NT2/D1 (cell line): ENCODE measurements at places on chromosomes 11 and 22.

DNA sequence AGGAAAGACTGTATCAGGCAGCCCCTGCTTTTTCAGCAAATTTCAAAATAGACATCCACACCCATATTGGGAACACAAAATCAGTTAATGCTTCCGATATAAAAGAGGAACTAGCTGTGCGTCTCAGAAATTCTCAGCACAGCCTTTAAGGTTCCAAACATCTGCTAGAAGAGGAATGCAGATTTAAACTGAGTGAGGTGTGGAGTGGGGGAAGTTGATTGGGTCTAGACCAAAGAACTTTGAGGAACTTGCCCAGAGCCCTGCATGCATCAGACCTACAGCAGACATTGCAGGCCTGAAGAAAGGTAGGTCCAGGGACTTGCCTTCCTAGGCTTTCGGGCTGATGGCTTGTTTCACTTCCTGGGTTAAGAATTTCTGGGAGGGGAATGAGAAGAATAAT is at the start of gene MS4A4A:
MS4A4A (plus strand) TSS at position 255 of the 400 bp plus-strand sequence; CDS start at position 265, 10 bp downstream.
- no peak for DNase-seq

GRCh38 chr11:120778685-120779490 is 245.0 kb upstream of the TBCEL start:
- no peak for DNase-seq

DNA sequence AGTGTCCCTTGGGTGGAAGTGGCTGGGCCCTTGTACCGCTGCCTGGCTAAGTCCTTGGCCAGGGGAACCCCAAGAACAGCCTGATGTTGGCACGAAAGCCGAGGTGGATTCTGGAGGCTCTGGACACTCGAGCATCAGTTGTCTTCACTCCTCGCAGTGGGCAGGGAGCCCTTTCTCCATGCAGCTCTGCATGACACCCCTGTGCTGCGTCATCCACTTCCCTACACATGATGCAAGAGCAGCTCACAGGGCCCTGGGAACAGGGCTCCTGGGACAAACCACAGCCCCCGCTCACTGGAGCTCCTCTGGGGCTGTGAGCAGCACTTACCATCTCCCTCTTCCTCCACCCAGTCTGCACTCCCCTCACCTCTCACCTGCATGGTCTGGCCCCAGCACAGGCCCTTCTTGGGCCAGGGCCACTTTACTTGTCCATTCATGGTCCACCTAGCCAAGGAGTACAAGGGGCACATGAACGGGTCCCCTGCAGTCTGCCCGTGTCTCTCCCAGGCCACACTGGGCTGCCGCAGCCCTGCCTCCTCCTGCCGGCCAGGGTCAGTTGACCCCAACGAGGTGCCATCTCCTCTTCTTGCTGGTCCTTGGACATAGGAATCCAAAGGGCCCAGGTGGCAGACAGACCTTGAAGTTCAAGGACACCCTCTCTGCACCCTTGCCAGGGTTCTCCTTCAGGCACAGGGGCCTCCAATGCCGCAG is 66.5 kb downstream of the IGF2 start:
- DNase-seq, result no peak

- no peak for DNase-seq
These were observed 296.9 kb downstream of the KIRREL3 start for GRCh38 chr11:126703662-126704061.

GRCh38 chr11:121460941-121461514 is 8.3 kb upstream of the SORL1-AS1 start:
- DNase-seq, result no peak

GRCh38 chr11:17157761-17158160 is 50.0 kb downstream of the PIK3C2A start:
- DNase-seq, result no peak

GRCh38 chr11:76885390-76886097 is 24.8 kb downstream of the ACER3 start:
- DNase-seq, result no peak

DNA sequence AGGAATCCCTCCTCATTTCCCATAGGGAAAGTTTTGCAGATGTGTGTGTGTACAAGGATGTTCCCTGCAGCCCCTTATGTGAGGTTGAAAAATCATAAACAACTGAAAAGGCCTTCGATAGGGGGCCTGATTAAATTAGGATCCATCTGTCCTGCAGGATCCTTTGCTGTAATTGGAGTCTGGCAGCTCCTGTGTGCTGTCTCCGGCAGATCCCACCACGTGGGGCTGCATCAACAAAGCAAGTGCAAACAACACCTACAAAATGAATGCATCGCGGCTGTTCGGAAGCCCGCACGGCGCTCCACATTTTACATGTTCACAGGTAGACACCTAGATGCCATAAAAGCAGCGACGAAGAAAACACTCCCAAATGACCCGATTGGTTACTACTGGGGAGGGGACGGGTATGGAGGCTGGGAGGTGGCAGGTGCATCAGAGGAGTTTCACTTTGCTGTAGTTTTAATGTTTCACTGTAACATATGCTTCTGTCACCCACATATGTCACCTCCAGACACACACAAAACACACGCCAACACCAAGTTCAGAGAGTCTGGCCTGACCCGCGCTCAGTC is 52.2 kb downstream of the NFAM1 start:
- DNase-seq, result no peak

GRCh38 chr22:20211409-20211996 is 56.6 kb downstream of the RTN4R start:
- no peak for DNase-seq

DNA sequence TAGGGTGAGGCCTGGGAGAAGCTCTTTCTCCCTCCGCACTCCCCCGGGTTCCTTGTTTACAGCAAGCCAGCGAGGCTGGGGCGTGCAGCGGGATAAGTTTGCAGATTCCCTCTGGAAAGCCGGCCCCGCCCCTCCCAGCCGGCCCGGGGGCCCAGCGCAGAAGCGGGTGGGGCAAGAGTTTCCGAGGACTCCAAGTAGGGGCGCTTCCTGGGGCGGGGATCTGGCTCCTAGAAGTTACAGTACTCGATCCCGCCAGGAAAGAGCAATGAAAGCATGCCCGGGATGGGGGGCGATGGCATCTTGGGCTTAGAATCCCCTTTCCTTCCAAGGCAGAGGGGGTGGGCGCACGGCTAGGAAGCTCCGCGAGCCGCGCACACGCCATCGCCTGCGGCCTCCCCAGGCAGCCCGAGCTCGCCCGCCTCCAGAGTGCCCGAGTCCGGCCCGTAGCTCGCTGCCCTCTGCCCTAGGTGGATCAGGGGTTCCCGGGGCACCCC is 385 bp downstream of the TST start:
- DNase-seq, result no peak

DNA sequence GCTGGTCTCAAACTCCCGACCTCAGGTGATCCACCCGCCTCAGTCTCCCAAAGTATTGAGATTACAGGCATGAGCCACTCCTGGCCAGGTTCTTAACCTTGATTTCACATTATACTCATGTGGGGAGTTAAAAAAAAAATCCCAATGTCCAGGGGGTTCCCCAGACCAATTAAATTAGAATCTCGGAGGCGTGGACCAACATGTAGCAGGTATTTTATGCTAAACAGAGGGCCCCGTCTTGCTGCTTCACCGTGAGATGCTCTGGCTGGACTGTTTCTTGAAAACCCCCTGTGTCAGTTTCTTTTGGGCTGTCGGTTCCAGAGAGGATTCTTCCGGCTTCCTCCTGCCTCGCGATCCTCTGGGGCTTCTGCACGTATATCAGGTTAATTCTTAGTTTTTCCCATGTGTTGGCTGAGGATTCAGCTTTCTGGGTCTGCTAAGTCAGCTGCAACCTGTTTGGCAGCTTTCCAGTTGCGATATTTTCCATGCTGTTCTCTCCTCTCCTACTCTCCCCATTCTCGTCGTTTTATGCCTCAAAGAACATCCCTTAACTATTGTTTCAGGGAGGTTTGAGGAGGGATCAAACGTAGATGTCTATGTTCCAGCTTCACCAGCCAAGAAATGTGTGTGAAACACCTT is 50.6 kb upstream of the ACCSL start:
- no peak for DNase-seq

DNA sequence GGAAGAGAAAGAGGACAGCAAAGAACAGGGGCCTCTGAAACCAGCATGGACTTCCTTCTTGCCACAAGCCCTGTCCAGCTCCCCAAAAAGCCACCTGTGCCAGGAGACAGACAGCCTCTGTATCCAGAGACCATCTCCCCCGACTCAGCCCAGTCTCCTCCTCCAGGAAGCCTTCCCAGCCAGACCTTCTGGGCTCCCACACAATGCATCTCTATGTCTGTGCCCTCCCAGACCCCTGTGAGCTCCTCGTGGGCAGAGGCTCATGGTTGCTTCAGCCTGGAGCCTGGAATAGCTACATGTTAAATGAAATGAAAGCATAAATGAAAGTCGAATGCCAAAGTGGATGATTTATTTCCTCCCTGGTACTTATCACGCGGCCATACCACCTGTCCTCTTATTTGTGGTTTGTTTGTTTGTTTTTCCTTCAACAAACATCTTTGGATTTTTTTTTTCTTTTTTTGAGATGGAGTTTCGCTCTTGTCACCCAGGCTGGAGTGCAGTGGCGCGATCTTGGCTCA is 7.3 kb upstream of the ARAP1 start:
- no peak for DNase-seq

DNA sequence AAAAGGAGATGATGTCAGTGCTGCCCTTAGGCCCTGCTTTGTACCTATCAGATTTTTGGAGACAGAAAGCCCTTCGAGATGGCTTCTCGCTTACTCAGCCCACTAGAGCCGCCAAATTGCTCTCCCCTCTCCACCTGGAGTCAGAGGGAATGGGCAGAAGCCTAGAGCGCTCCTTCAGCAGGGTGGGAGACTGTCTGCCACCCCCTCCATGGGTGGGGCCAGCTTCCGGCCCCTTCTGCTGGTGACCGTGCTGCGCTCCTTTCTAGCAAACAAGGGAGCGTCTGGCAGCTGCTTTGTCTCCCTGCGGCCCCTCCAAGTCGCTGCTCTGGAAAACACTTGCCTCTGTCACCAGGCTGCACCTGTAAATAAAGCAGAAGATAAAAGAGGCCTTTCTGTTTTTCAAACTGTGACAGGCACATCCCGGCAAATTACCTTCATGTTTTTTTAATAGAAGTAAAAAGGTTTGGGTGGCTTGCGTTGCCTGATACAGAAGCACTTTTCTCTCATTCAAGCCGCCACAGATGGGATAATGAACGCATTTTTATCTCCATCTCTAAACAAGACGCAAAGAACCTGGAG is 145.7 kb upstream of the NECTIN1 start:
- no peak for DNase-seq

DNA sequence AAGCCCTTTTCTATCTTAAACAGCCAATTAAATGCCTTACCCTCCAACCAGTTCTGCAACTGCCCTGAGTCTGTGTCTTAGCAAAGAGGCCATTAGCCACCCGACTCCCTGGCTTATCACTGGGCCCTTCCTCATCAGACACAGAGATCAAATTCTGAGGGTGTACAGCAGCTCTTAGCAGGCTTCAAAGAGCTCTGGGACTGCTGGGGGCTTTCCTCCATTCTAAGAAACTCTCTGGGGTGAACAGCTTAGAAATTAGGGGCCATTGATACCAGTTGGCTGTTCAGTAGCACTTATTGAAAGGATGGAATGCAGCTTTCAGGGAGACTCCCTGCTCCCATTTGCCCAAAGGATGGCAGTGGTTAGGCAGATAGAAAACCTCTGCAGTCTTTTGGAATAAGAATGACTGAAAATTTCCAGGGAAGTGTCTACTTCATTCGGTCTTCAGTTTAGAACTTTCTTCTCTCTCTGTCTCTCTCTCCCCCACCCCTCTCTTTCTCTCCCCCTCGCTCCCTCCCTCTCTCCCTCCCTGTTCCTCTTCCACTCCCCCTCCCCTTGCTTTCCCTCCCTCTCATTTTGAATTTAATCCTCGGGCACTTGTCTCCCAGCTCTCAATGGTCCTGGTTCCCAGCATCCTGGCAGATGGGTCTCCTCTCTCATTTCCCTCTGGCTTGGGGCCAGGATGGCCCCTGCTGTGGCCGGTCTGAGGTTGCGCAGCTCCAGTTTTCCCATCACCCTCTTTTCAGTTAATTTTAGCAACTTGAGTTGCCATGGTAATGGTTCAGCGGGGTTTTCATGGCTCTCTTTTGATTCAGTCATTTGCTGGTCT is 76.4 kb downstream of the COMMD9 start:
- no peak for DNase-seq

DNA sequence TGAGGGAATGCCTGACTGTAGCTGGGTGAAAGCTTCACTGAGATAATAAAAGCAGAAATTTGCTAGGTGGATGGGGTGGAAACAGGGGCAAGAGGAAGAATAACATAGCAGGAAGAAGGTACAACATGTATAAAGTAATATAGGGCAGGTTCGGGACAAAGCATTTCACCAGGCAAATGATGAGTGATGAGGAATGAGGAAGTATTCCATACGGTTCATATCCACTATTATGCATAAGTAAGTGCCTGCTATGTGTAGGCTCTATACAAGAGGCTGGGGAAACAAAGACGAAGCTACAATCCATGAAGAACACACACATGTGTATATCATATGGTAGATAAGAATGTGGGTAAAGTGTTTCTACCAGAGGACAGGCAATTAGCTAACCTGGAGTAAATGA is 7.9 kb downstream of the NDUFC2 start:
- no peak for DNase-seq

DNA sequence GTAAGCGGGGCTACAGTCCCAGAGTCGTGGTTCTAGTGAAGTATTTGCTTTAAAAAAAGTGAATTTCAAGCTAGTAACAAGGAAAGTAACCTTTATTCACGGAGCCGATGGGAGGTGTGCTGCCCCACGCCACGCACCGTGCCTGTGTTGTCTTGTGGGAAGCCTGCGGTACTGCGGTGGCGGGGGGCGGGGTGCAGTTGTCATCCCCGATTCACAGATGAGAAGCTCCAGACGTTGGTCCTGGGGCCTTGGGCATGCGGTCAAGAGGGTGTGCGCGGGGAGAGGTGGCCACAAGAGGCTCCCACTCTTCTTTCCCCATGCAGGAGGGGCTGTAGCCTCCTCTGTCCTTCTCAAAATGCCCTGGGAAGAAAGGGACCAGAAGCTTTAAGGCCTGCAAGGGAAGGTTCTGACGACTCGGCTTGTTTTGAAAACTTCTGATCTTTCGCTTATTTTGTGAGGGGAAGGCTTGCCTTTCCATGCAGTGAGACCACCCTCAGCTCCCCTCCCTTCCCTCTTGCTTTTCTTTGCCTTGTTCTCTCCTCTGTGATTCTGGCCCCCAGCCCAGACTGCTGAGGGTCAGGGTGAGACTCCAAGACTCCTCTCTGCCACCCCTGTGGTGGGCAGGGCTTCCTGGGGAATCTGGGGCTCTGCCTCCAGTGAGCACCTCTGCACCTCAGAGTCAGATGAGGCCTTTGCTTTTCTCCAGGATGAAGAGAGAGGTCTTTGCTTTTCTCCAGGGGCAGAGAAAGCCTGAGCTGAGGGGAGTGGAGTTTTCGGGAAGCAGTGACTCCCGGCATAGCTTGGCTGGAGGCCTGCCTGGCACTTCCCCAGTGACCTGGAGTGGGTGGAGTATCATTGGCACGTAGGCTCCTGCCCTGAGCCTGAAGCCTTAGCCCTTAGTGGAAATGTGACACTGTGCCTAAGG is 6.2 kb downstream of the GLB1L3 start:
- DNase-seq, result no peak

- DNase-seq, result no peak
These were observed 644 bp downstream of the TMEM134 start for GRCh38 chr11:67468456-67468758.

GRCh38 chr11:44243086-44243485 is 66.9 kb downstream of the ALX4 start:
- DNase-seq, result no peak
